ENCODE measurements at places on chromosomes 6 and 20. TPM values are rescaled to one million over a fixed set of nuclear protein-coding genes. Genes with fewer than 3 reads are reported as not detected.

DNA sequence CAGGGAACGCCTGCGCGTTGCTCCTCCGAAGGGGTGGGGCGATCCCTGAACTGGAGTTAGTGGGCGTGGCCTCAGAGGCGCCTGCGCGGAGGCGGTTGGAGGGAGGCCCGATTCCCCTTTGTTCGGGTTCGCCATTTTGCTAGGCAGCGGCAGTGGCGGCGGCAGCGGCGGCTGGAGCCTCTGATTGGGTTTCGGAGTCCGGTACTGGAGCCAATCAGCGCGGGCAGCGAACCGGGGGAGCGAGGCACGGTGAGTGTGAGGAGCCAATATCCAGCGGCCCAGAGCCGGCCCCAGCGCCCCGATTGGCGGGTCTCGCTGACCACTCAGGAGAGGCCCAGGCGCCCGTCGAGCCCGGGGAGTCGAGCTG lies at the start of gene NFYA:
Gene NFYA, plus strand, starts transcription at position 139 of the 367 bp plus-strand sequence. CDS start 6,116 bp downstream, outside the sequence.
- DNase-seq, result no peak

- no peak for DNase-seq
These were observed 34.8 kb downstream of the SLC35D3 start for GRCh38 chr6:136956590-136957544.

- DNase-seq, result no peak
These were observed 29.3 kb downstream of the RANBP9 start for GRCh38 chr6:13682346-13682745.

RAET1E gene
- 3.3 TPM for polyA plus RNA-seq

GRCh38 chr6:34044945-34045595 lies 100.8 kb downstream of the GRM4 start:
- DNase-seq, result no peak

DNA sequence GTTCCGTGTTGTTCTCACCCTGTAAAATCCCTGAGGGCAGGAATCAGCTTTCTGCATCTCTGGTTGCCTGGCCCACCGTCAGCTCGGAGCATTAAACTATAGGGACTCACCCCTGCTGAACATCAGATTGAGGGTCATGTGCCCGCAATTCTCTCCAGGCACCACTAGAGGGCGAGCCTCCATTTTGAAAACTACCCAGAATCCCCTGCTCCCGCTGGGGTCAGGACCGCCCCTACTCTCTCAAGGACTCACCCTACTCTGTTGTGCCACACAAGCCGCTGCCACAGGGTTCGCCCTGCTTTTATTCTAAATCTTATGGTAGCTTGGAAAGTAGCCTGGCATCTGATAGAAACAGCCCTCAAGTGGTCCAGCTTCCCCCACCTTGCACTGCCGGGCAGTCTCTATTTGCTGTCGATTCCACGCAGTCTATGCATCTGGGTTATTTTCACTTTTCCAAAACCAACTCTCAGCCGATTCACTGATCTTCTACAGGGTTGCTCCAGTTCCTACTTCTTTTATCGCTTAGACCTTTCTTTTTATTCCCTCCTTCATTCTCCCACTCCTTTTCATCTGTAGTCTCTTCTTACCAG lies 244.1 kb upstream of the QKI start:
- peak; percentile 36 for DNase-seq

GRCh38 chr20:57415771-57416170 lies 24.6 kb downstream of the RBM38 start:
- DNase-seq, result no peak

CBLN4 gene
- not detected for polyA plus RNA-seq

- DNase-seq, result no peak
These were observed 6.4 kb downstream of the SERPINB9 start for GRCh38 chr6:2896741-2897140.

SF3B5 gene
- polyA plus RNA-seq, result 163 TPM

ERVFRD-1 gene
- not detected for polyA plus RNA-seq

Measured in A549 (cell line).